Neural progenitor cell (in vitro differentiated cells): ENCODE measurements at places on chromosomes 6 and 20. TPM values are rescaled to one million over a fixed set of nuclear protein-coding genes. Genes with fewer than 3 reads are reported as not detected.

The NKX2-2 gene
- not detected in 2 replicates for total RNA-seq

The PHACTR3 gene
- total RNA-seq: 0.22 and 1.4 TPM in 2 replicates

The VAPB gene
- 26.0 and 31.9 TPM in 2 replicates for total RNA-seq

The SLC22A1 gene
- total RNA-seq: 0.22 TPM in 1 of 2 replicates, not detected in the other

The TUBB1 gene
- not detected in 2 replicates for total RNA-seq

The SLC22A7 gene
- not detected in 2 replicates for total RNA-seq

DNA sequence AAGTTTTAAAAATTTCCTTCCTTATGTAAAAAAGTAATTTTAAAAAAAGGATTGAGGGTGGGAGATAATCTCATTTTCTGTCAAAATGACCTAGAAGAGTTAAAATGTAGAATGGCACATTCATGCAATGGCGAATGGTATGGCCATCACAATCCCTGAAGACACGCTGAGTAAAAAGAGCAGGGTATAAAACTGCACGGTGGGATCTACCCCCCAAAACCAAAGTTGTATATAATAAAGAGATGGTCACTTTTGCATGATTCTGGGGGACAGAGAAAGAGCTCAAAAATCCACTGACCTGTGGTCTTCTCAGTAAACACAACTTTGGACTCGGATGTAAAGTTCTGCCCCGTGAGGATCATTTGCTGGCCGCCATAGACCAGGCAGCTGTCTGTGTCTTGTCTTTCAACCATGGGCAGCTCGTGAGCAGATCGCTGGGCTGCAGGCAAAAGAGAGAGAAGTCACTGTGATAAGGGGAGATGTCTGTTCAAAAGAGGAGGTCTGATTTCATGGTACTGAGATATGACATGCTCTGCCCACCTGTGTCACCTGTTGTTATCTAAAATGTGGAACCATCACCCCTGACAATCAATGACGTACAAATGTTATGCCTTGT is 88.2 kb downstream of the NFATC2 start:
- no peaks in the 10 kb centered on the region for H3K27me3 ChIP-seq
- no peak overlapping the region for H3K27ac ChIP-seq
- no peak overlapping the region for H3K4me3 ChIP-seq
- H3K4me1 ChIP-seq: peaks cover 1% of the 10 kb centered on the region
- DNase-seq: no peak

DNA sequence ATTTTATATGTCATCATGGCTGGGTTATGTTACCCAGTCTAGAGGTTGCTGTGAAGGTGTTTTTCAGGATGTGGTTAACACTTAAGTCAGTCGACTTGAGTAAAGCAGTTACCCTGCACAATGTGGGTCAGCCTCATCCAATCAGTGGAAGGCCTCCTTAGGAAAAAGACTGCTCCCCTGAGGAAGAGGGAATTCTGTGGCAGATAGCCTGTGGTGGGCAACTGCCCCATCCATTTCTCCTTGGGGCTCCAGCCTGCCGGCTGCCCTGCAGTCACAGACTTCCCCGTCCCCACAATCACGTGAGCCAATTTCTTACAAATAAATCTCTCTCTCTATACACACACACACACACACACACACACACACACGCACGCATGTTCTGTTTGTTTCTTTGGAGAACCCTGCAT is 34.5 kb upstream of the MPC1 start:
- no peaks in the 10 kb centered on the region for H3K27me3 ChIP-seq
- no peak for DNase-seq
- no peaks in the 10 kb centered on the region for H3K36me3 ChIP-seq
- H3K27ac ChIP-seq: no peak overlapping the region
- no peak overlapping the region for H3K4me3 ChIP-seq

GRCh38 chr20:33853507-33853813 is 42.3 kb downstream of the CHMP4B start:
- DNase-seq: no peak
- no peaks in the 10 kb centered on the region for H3K4me1 ChIP-seq
- H3K36me3 ChIP-seq: no peaks in the 10 kb centered on the region
- H3K4me3 ChIP-seq: no peak overlapping the region
- H3K27ac ChIP-seq: no peak overlapping the region
- H3K27me3 ChIP-seq: no peaks in the 10 kb centered on the region

DNA sequence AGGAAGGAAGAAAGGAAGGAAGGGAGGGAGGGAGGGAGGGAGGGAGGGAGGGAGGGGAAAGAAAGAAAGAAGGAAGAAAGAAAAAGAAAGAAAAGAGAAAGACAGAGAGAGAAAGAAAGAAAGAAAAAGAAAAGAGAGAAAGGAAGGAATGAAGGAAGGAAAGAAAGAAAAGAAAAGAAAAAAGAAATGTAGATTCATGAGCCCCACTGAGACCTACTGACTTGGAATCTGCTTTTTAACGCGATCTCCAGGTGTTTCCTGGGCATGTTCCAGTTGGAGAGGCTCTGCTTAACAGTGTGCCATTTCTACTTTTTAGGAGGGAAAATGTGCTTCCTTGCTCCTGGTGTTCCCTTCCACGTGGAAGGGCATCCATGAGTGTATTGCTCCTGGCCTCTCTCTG is 16.4 kb downstream of the DEFB132 start:
- H3K27me3 ChIP-seq: no peaks in the 10 kb centered on the region
- H3K4me3 ChIP-seq: no peak overlapping the region
- H3K27ac ChIP-seq: no peak overlapping the region
- no peaks in the 10 kb centered on the region for H3K36me3 ChIP-seq

DNA sequence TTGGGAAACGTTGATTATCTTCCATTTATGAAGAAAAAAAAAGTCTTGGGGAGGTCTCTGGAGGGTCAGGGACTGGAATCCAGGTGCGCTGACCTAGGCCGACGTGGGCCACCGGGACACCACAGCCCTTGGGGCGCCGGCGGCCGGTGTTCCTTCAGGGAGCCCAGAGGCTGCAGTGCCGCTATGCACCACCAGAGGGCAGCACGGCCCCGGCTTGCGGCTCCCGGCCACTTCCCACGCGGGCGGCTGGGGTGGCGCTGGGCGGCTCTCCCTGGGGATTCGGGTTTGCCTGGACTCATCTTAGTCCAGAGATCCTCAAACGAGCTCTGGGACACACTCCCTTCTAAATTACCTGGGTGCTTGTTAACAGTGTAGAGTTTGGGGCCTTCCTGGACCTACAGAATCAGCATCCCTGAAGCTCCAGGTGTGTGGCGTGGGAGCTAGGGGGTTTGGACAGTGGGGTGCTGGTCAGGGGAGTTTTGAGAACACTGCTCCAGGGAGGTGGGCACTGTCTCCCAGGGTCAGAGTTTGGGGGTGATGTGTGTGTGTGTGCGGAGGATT is 23.0 kb upstream of the GTSF1L start:
- no peaks in the 10 kb centered on the region for H3K36me3 ChIP-seq
- no peak overlapping the region for H3K27ac ChIP-seq
- H3K27me3 ChIP-seq: no peaks in the 10 kb centered on the region
- H3K4me3 ChIP-seq: no peak overlapping the region

DNA sequence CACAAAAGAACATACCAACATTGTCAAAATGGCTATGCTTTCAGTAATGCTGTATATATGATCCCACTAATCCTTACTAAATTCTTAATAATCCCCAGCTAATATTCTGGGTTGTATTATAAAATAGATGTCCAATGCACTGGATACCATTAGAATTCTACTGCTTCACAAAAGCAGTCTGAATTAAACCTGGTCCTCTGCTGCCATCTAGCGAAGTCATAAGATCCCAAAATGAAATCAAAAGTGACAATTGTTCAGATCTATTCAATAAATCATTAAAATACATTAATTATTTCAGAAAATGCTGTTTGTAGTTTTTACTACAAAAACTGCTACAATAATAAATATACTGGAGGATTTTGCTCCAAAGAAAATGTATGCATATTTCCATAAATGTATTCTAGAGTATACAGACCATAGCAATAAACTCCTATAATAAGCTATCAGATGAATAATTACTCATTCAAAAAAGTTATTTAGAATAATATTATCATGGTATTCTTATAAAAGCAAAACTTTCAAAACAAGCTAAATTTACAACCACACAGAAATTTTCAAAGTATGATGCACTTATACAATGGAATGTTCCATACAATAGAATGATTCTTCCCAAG is 92.6 kb downstream of the RNGTT start:
- no peaks in the 10 kb centered on the region for H3K4me1 ChIP-seq
- no peaks in the 10 kb centered on the region for H3K36me3 ChIP-seq
- no peak overlapping the region for H3K4me3 ChIP-seq
- peak; percentile 71 for DNase-seq

DNA sequence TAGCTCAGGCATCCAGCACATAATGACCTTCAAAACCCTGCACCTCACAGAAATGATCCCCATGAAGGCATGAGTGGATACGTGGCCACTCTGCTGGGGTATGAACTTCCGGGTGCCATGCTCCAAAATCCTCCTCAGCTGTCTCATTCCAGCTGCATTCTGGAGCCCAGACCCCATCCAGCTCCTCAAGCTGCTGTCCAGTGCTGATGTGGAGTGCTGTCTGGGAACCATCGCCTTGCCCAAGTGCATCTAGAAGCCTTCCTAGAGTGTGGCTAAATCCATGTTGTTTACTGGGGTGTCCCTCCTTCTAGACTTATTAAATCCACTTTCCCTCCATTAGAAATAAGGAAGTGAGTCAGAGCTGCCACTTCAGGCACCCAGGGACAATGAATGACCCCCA is 130.8 kb upstream of the PTPRT start:
- DNase-seq: peak; percentile 13
- no peaks in the 10 kb centered on the region for H3K27me3 ChIP-seq
- H3K4me1 ChIP-seq: no peaks in the 10 kb centered on the region
- H3K4me3 ChIP-seq: no peak overlapping the region
- no peaks in the 10 kb centered on the region for H3K36me3 ChIP-seq

DNA sequence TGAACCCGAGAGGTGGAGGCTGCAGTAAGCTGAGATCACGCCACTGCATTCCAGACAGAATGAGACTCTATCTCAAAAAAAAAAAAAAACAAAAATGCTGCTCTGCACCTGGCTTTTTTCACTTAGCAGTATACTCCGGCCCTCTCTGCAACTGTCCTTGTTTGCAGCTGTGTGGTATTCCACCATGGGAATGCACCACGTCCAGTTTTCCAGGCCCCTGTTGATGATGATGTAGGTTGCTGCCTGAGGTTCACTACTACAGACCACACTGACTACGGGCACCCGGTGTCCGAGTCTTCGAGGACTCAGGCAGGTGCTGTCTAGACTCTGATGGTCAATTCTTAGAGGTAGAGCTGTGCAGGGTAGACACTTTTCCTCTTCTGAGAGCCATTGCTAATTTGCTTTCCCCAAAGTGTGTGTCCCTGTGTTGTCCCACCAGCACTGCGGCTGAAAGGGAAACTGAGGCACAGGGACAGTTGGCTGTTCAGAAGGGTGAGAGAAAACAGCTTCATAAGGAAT is 56.5 kb downstream of the UBE2V1 start:
- H3K27ac ChIP-seq: no peak overlapping the region
- no peak overlapping the region for H3K4me3 ChIP-seq
- no peak for DNase-seq

- no peak overlapping the region for H3K27ac ChIP-seq
- no peak for DNase-seq
- H3K36me3 ChIP-seq: no peaks in the 10 kb centered on the region
- H3K4me3 ChIP-seq: no peak overlapping the region
- H3K4me1 ChIP-seq: no peaks in the 10 kb centered on the region
Measured at GRCh38 chr6:93164781-93165180, 254.6 kb downstream of the EPHA7 start.

- DNase-seq: no peak
- no peaks in the 10 kb centered on the region for H3K36me3 ChIP-seq
- H3K27ac ChIP-seq: no peak overlapping the region
- no peak overlapping the region for H3K4me3 ChIP-seq
- H3K27me3 ChIP-seq: no peaks in the 10 kb centered on the region
- H3K4me1 ChIP-seq: peaks cover 9% of the 10 kb centered on the region
Measured at GRCh38 chr6:11381801-11382513, 149.5 kb upstream of the NEDD9 start.

- H3K27me3 ChIP-seq: peaks cover 16% of the 10 kb centered on the region
- DNase-seq: no peak
- H3K27ac ChIP-seq: no peak overlapping the region
- H3K4me3 ChIP-seq: peak overlapping the region; percentile 69
Measured at GRCh38 chr20:58982406-58983114, 1.5 kb downstream of the NELFCD start.

GRCh38 chr6:156336089-156336488 is 441.1 kb upstream of the ARID1B start:
- no peak overlapping the region for H3K27ac ChIP-seq
- no peaks in the 10 kb centered on the region for H3K27me3 ChIP-seq
- DNase-seq: peak; percentile 57
- H3K4me1 ChIP-seq: no peaks in the 10 kb centered on the region

GRCh38 chr6:106220485-106220884 is 105.1 kb downstream of the ATG5 start:
- H3K36me3 ChIP-seq: no peaks in the 10 kb centered on the region
- DNase-seq: no peak
- no peak overlapping the region for H3K4me3 ChIP-seq
- H3K4me1 ChIP-seq: no peaks in the 10 kb centered on the region
- H3K27ac ChIP-seq: no peak overlapping the region
- no peaks in the 10 kb centered on the region for H3K27me3 ChIP-seq

DNA sequence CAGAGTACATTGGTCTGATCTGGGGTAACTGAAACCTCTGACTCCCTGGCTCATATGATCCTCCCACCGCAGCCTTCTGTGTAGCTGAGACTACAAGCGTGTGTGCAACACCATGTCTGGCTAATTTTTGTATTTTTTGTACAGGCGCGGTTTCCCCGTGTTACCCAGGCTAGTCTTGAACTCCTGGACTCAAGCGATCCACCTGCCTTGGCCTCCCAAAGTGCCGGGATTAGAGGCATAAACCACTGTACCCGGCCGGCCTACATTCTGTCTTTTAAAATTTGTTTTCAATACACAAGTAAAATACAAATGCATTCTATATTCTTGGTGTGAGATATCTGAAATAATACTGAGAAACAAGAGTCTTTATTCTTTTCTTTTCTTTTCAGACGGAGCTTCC is 1.7 kb upstream of the CBFA2T2 start:
- H3K27ac ChIP-seq: no peak overlapping the region
- H3K27me3 ChIP-seq: no peaks in the 10 kb centered on the region
- DNase-seq: no peak
- H3K4me3 ChIP-seq: no peak overlapping the region
- no peaks in the 10 kb centered on the region for H3K36me3 ChIP-seq

DNA sequence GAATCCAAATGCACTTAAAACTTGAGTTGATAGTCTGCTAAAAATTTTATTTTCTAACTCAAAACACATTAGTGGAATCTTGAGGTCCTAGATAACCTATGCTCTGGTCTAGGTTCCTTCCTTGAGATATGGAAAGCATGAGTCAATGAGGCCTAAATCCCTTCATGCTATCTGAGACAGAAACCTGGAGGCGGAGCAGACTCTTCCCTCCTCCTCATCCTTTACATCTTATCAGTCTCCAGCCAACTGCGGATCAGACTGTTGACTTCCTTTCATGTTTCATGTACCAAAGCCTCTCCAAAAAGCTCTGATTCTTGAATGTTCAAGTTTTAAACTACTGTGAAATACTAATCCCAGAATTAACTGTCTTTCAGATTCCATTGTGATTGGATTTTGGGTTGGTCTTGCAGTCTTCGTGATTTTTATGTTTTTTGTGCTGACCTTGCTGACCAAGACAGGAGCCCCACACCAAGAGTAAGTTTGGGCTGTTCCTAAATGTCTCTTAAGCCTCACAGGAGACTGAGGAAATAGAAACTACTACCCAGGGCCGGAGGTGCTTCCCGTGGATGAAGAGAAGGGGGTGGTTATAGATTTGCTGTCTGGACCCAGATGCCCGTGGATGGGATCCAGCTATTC is 29.1 kb downstream of the MRAP2 start:
- H3K4me1 ChIP-seq: peaks cover 17% of the 10 kb centered on the region
- no peak overlapping the region for H3K27ac ChIP-seq
- H3K4me3 ChIP-seq: no peak overlapping the region
- DNase-seq: peak; percentile 3
